Sciatic nerve (tissue), 2 donors: ENCODE measurements at places on chromosomes 13 and 19.

DNA sequence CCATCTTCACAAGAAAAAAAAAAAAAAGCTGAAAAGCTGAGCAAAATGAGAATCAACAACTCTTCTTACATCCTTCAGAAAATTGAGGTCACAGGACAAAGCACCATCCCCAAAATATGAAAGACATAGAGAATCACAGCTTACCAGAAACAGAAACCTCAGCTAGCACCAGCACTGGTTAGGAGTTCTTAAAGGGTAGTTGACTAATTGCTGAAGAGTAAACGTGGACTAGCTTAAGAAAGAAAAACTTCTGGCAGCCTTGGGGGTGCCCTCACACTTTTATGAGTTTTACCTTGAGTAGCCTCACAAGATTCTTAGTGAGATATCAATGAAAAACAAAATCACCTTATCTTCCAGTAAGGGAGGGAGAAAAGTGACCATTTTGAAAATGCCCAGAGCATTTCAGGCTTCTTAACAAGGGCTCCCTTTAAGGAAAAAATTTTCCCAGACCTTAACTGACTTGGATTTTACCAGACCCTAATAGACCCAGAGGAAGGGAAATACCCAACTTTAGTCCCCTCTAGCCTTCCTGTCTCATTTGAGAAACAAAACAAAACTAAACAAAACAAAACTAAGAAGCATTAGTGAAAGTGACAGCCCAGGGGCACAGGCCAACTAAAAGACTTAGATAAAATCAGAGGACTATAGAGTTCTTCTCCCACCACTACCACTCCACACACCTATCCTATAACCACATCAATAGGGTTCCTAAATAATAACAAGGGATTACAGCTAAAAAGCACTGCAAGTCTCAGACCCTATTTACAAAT lies 888.6 kb downstream of the DIAPH3 start:
- no peak for DNase-seq

GRCh38 chr13:84844473-84844872 lies 954.7 kb downstream of the SLITRK6 start:
- no peak for DNase-seq

- DNase-seq = no peak
These were observed 1.7 kb upstream of the KLK12 start for GRCh38 chr19:51036519-51036918.

GRCh38 chr19:3548606-3549005 lies 8.8 kb downstream of the MFSD12 start:
- no peak for DNase-seq

DNA sequence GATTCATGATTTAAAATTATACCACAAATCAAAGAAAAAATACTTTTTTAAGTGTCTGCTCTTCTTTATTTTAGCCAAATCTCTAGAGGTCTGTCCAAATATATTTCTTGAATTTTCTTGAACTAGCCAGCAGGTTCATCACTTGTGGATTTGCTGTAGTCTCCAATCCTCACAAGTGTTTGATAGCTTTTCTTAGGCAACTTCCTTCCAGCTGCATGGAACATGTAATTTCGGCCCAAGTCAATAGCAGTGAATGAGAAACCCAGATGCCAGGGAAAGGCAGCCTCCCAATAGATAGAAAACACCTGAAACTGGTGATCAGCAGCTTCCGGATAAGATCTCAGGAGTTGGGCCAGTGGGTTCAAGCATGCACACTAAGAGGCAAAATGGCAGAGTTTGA lies 15.6 kb upstream of the RNASEH2B start:
- no peak for DNase-seq

GRCh38 chr13:30862707-30863106 lies 43.4 kb upstream of the MEDAG start:
- peak; percentile 66 for DNase-seq

DNA sequence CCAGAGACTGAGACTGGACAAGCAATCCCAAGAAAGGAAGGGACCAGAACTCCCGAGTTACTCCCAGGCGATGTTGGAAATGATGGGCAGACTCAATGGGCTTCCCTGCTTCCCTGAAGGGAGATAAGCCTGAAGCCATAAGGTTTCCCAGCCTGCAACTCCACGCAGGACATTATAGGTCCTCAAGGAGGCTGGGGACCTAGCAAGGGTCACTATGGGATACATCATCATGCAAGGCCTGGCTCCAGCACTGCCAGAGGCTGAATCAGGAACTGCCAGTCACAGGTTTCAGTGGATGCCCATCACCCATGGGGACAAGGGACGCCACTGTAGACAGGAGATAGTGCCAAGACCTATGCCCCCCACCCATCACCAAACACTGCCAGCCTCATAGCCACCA lies 338.7 kb downstream of the IRS2 start:
- no peak for DNase-seq
